ENCODE measurements at places on chromosomes 7 and 10.
A peak's percentile ranks its signal among the peaks of the same experiment; 100 is the strongest.

- DNase-seq: no peak
Measured at GRCh38 chr7:42219447-42219846, 17.6 kb downstream of the GLI3 start.

- DNase-seq: no peak
Measured at GRCh38 chr7:18896343-18896975, 221.0 kb downstream of the TWIST1 start.

GRCh38 chr10:89793649-89794254 lies 92.4 kb downstream of the KIF20B start:
- DNase-seq: peak; percentile 34

DNA sequence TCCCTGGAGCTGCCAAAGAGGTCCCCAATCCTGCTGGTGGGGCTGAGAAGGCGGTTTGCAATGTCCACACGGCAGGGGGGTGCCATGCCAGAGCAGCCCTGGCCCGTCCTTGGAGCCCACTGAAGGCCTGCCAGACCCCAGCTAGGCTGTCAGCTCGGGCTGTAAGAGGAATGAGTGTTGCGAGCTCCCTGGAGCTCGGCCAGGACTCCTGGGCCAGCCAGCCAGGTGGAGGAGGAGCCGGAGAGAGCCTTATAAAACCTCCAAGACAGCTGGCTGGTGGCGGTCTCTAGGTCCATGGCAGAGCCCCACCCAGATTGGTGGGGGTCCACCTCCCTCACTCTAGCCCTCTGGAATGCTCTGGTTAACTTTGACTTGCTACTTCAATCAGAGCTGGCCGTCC lies 55.1 kb upstream of the CALN1 start:
- no peak for DNase-seq

DNA sequence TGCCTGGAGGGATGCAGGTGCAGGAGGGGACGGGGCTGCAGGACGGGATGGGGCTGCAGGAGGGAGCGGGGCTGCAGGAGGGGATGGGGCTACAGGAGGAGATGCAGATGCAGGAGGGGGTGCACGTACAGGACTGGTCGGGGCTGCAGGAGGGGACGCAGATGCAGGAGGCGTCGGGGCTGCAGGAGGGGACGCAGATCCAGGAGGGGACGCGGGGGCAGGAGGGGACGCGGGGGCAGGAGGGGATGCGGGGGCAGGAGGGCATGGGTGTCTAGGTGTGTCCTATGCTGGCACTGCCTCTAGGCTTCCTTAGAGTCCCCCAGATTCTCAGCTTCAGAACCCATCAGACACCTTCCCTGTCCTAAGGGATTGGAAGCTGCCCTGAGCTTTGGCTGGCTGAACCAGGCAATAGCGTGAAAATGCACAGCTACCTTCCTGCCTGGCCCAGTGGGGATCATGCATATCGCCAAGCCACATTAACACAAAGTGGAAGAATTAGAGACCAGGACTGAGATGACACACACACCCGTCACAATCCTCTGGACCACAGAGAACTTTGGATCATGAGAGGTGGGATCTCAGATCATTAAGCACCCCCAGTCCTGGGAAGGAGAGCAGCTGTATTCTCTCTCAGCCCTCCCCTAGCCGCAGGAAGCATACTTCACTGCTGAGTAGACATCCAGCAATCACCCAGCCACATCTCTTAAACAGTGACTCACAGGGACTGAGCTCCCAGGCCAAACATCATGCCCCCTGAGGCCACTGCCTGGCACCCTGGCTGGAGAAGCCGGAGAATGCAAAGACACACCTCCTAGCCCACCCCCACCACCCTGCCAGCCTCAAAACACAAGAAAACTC lies 67.3 kb downstream of the VWA2 start:
- peak; percentile 75 for DNase-seq

DNA sequence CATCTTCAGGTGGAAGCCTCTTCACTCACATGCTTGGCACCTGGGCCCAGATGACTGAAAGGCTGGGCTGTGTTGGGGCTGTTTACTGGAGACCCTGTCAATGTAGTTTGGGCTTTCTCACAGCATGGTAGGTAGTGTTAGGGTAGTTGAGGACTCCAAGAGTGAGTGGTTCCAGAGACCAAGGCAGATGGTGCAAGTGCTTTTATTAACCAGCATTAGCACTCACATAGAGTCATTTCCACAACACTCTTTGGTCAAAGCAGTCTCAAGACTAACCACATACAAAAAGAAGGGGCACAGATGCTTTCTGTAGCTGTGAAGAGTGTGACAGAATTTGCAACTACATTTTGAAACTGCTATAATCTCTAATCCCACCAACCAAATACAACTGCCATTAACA lies 135.0 kb downstream of the RTKN2 start:
- no peak for DNase-seq

GRCh38 chr10:101615525-101616116 lies 27.5 kb downstream of the DPCD start:
- no peak for DNase-seq

DNA sequence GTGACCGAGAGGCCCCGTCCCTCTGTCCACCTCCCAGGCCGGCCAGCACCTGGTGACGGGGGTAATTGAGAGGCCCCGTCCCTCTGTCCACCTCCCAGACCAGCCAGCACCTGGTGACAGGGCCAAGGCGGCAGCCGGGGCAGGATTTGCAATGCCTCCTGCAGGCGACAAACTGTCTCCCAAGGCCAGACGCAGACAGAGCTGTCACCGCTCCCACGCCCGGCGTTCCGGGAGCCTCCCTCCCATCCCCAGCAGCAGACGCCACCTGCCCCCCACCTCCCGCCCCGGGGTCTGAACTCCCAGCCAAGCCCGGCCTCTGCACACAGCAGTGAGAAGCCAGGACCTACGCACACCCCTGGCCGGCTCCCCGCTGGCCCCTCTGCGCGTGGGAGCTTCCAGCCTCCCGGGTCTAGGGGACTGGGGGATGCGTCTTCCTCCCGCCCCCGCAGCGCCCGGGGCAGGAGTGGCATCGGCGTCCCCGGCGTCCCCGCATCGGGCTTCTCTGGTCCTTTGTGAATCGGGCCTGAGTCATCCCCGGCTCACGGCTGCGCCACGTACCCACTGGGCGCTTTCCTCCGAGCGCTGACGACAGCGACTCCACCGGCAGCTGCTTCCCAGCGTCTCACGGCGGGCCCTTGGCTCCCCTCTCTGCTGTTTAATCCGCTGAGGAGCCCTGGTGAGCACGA lies 95.1 kb upstream of the DIP2C start:
- peak; percentile 30 for DNase-seq

DNA sequence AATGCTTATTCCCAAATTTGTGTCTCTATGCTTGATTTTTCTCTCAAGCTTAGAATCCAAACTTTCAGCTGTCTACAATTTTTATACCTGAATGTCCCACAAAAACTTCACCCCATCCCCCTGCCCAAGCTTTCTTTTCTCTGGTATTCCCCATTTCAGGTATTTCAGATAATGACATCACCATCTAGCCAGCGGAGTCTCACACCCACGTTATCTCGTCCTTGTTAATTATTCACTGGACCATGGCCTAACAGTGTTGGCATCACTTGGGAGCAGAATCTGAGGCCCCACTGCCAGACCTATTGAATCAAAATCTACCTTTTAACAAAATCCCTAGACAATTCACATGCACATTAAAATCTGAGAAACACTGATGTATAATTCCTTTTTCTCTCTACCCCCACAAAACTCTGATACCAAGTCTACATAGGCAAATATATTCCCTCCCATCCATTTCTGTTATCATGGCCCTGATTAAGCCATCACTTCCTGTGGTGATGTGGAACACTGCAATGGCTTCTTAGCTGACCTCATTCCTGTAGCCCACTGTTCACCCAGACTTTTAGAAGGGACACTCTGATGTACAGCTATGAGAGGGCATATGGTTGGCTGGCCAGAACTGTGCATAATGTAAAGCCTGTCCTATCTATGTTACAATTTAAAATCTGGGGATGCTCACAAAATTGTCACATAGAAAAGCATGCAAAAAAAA lies 31.4 kb downstream of the ZNF438 start:
- no peak for DNase-seq

DNA sequence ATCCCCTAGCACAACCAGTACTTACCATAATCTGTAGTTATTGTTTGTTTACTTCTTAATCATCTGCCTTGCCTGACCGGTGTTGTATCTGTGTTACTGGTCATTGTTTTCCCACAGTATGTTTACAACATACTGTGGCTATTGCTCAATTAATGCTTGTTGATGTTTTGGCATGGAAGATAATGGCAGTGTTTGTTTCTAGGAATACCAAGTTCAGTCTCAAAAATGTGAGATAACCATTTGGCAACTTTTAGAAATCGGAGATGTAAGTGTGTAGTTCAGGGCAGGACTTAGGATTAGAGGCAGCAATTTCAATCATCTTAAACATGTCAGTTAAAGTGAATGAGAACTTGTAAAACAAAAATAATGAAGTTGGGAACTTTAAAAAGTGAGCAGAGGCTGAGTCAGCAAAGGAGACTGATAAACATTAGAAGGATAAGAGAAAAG lies 8.2 kb downstream of the MINDY3 start:
- no peak for DNase-seq
